Neural crest cell (in vitro differentiated cells): ENCODE measurements at places on chromosomes 11 and 22.
A peak's percentile ranks its signal among the peaks of the same experiment; 100 is the strongest.

- no peak for DNase-seq
Measured at GRCh38 chr22:50276143-50276542, 6.0 kb upstream of the MAPK11 start.

DNA sequence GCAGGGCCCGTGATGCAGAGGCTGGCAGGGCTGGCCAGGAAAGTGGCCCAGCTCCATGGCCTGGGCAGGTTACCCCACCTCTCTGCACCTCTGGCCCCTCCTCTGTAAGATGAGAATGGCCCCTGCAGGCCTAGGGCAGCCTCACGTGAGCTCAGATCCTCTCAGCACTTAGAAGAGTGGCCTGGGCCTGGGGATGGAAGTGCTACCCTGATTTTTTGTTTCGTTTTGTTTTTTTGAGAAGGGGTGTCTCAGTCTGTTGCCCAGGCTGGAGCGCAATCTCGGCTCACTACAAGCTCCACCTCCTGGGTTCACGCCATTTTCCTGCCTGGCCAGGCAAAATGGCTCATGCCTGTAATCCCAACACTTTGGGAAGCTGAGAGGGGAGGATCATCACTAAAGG, 982 bp downstream of the APOBEC3H start:
- no peak for DNase-seq

GRCh38 chr11:62607714-62608113, 4.9 kb downstream of the EML3 start:
- no peak for DNase-seq

GRCh38 chr11:45530776-45531175, 134.6 kb downstream of the CHST1 start:
- no peak for DNase-seq

DNA sequence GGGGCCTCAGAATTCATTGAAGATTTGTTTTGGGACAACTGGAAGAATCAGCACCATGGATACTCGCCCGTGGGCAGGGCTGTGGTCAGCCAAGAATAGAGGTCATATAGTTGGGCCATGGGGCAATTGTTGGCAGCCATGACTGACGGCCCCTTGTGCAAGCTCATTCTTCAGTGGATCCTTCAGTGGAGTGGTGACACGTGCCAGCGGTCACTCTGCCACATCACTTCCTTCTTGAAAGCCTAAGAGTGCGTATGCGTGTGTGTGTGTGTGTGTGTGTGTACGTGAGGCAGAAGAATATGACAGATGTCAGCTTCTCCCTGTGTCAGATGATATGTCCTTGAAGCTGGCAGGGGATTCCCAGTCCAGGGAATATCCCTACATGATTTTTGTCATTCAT, 1.8 kb upstream of the IL18BP start:
- DNase-seq, result no peak

GRCh38 chr11:125591649-125592304, 875 bp upstream of the STT3A start:
- peak; percentile 30 for DNase-seq

DNA sequence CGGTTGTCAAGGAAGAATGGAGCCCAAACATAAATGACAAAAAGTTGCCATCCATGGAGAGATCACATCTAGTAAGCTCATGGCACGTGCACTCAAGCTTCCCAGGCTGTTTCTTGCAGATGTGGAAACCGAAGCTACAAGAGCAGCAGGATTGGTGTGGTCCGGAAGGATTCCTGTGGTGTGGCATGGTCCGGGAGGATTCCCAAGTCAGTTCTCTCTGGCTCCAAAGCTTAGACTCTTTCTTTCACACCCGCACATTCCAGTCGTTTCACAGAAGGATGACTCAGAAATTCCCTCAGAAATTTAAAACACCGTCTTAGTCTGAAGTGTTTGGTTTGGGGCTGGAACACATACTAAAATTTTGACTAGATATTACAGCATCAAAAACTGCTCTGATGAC, 78.0 kb upstream of the DRD2 start:
- no peak for DNase-seq

DNA sequence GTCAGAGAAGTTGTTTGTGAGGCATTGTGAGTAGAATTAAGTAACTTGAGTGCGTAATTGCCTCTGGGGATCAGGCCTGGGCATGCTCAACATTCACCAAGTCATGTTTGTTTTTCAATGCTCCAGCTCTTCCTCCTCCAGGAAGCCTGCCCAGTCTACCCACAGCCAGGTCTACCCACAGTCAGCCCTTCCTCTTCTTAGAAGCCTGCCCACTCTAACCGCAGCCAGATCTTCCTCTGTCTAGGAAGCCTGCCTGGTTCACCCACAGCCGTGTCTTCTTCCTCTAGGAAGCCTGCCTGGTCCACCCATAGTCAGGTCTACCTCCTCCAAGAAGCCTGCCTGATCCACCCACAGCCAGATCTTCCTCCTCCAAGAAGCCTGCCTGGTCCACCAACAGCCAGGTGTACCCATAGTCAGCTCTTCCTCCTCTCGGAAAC, 25.0 kb downstream of the LRP5 start:
- no peak for DNase-seq

DNA sequence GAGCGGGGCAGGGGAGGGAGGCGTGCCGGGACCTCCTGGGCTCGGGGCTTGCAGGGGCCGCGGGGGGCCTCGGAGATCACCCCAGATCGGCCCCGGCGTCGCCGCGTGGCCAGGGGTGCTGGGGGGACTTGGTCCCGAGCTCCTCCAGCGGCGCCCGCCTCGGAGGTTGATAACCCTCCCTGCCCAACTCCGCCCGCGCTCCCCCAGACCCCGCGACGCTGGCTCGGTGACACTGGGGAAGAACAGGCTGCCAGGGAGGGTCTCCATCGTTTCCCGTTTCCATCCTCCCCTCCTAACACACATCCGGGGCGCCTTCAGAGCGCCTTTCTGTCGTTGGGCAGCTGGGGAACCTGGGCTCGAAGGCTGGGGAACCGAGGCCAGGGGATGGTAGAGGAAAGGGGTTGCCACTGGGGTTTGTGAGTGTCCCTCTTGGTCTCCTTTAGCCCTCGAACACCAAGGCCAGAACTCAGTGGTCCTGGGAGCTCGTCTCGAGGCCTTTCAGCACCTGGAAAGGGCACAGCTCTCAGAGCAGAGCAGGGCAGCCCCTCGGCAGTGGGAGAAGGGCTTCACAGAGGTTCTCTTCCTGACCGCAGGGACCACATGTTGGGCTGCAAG, 431 bp downstream of the SLC37A2 start:
- no peak for DNase-seq

- no peak for DNase-seq
Measured at GRCh38 chr11:125995313-125995712, 49.5 kb downstream of the VSIG10L2 start.

DNA sequence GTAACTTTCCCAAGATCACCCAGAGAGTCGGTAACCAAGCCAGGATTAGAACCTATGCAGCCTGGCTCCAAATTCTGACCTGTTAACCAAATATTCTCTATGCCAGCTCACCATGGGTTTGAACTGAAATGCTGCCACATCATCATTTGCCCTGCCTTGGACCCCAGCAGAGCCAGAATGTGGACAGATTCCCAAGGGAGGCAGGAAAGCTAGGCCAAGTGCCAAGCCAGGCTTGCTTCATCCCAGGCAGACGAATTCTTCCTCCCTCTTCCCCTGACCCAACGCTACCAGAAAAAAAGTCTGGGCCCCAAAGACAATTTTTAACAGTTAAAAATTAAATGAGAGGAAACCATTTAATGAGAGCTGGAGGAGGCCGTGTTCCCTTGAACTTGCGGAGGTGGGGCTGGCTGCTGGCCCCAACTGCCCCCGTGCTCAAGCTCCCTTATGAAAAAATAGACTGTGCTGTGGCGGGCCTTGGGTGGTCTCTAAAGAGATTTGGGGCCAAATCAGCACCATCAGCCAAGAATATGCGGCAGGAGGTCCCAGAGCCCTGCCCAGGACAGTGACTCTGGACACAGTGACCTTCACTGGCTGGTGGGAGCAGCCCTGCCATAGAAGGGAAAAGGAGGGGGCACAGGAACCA, 184.1 kb upstream of the SYT13 start:
- no peak for DNase-seq

DNA sequence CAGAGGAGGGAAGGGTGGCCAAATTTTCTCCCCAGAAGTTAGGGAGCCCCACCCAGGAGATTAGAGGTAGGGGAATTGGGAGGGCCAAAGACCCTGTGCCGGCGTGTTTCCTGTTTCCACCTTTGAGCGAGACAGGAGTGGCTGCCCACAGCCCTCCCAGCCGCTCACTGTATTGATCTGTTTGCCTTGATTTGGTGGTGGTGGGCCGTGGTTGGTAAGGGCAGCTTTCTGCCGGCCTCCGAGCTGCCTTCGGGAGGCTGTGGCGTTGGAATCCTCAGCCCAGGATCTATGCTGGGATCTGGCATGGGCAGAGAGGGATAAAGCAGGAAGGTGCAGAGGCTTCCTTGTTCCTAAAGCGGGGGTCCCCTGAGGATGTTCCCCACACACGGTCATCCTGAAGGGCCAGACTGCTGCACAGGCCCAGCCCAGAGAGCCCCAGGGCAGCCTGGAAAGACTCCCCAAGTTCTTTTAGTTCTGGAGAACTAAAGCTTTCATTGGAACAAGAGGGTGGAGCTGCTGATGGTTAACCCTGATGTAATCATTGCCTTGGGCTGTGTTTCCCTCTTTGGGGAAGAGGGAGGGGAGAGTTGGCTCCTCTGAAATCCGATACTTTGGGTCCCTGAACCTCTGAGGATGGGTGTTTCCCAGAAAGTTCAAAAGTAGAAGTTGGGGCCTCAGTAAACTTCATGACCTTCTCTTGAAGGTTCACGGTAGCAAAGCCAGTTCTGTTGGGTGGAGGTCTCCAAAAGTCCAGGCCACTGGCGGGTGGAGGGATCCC, 7.2 kb downstream of the FAM83F start:
- no peak for DNase-seq

- DNase-seq, result no peak
Measured at GRCh38 chr11:128915149-128915521, 24.0 kb downstream of the KCNJ5 start.
